ENCODE measurements at places on chromosomes 1 and 21. TPM values are rescaled to one million over a fixed set of nuclear protein-coding genes. Genes with fewer than 3 reads are reported as not detected.

- DNase-seq = no peak
- no peak overlapping the region for H3K4me3 ChIP-seq
Measured at GRCh38 chr1:186958520-186958919, 129.8 kb downstream of the PLA2G4A start.

ACOT7 gene
- 13.1 TPM for total RNA-seq

DNA sequence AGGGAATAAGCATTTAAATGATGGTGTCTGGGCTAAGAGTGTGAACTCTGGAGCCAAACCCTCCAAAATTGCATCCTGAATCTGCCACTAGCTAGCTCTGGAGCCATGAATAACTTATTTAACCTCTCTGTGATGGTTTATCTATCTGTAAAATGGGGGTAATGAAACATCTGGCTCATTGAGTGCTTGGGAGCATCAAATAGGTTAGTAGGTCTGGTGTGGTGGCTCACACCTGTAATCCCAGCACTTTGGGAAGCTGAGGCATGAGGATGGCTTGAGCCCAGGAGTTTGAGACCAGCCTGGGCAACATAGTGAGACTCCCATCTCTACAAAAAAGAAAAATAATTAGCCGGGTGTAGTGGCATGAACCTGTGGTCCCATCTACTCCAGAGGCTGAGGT, 42.8 kb downstream of the KIF1B start:
- DNase-seq = no peak
- no peaks in the 10 kb centered on the region for H3K27me3 ChIP-seq

GRCh38 chr1:66996018-66996682, 57.8 kb downstream of the SLC35D1 start:
- no peak for DNase-seq
- H3K4me3 ChIP-seq = no peak overlapping the region
- no peak overlapping the region for H3K27ac ChIP-seq
- H3K4me1 ChIP-seq = no peaks in the 10 kb centered on the region

All from right lobe of liver (tissue), 6 donors.